ENCODE measurements at places on chromosomes 11 and 22.

DNA sequence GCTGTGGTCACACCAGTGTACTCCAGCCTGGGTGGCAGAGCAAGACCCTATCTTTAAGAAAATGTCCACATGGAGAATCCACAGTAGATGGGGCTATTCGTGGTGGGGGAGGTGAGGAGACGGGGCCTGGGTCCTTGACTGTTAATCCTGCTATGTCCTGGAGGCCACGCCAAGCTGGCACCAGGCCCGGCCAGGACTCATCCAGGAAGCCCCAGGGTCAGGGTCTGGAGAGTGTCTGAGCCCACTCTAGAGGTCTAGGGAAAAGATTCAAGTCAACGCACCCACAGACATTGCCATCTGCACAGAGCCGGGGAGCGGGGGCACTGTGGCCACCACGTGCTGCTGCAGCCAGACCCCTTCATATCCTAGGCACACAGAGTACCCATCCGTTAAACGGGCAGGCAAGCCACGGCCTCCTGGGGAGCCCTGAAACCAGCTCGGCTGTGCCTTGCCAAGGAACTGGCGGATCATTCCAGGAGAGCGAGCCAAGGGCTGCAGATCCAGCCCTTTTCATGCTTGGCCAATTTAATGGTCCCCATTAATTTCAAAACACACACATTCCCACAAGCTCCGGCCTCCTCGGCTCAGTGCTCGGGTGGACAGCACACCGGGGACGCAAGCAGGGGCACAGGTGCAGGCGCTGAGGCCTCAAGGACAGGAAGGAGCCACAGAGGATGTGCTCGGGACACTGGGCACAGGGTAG lies 24.7 kb downstream of the MACROD1 start:
- DNase-seq: no peak

GRCh38 chr22:17964156-17964555 lies 60.2 kb downstream of the MICAL3 start:
- DNase-seq: no peak

DNA sequence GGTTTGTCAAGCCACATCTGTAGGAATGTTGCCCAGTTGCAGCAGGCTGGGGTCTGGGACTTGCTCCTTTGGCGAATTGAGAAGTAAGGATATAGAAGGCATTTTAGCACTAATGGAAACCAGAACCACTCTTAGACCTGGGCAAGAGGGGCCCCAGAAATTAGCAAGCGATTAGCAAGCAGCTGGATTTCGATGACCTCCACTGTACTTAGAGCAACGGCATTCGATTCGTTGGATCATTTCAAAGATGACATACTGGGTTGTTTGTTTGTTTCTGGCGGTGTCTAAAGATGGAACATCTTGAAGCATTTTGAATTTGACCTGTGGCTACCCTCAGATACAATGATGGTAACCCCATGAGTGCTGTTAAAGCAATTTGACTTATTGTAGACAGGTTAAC lies 1.2 kb upstream of the CDPF1 start:
- no peak for DNase-seq

- no peak for DNase-seq
Measured at GRCh38 chr11:91086028-91086427, 863.2 kb upstream of the CHORDC1 start.

GRCh38 chr11:117633186-117633754 lies 163.7 kb downstream of the DSCAML1 start:
- no peak for DNase-seq

DNA sequence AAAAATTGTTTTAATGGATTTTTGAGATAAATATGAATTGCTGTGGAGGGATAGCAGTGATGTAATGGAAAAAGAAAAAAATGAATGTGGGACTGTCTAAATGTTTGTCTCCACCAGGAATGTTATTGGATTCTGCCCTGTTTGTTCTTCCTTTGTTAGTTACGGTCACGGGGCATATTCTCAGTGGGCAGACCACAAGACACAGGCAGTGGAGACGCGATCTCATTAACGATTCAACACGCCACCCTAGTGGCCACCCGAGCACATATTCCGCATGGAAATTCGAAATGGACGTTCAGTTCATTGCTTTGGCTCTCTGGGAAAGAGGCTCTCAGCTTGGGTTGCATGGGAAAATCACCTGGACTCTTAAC lies 151.8 kb upstream of the TTC12 start:
- no peak for DNase-seq

- peak; percentile 25 for DNase-seq
Measured at GRCh38 chr11:119056421-119056999, 495 bp downstream of the HYOU1 start.

DNA sequence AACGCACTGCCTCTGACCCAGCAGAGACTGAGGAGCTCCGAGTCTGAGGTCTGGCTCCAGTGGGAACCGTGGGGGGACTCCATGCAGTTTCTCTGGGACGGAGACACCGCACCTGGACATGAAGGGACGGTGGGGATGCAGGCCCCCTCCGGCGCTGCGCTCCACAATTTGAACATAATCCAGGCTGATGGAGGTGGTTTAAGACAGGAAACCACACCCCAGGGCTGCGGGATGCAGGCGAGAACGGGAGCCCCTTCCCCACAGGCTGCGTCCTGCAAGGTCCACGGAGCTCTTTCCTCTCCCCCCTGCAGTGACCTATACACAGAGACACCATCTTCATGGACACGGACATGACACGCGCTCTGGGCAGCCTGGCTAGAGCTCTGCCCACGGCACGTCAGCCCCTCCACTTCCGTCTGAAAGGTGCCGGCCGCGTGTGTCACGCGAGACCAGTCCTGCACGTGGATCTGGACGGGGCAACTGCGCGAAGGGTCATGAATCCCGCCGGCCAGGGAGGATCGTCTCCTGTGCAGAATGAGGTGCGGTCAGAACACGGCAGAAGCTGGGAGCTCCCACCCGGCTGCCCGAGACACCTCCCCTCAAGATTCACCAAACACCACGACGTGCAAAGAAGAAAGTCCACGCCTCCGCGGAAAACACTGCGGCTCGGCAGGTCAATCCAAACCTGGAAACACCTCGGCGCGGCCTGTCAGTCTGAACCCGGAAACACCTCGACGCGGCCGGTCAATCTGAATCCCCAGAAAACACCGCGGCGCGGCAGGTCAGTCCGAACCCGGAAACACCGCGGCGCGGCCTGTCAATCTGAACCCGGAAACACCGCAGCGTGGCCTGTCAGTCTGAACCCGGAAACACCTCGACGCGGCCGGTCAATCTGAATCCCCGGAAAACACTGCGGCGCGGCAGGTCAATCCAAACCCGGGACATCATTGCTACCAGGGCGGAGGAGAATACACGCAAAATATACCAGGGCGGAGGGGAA lies 212.4 kb downstream of the BRD1 start:
- DNase-seq: no peak

DNA sequence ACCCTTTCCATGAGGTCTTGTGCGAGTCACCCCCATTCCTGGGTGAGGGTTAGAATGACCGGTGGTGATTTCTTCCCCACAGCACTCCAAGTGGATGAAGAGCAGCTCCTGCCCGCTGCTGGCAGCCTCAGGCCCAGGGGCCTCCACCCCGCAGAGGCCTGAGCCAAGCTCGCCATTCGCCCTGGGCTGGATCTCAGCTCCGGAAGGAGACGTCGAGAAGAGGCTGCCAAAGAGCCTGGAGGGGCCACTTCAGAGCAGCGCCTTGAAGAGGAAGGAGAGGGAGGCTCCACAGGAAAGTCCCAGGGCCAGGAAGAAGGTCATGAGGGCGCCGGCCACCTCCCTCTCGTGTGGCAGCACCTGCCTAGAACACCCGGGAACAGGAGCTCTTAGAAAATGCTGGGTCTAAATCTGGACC lies 8.4 kb downstream of the SLC29A2 start:
- DNase-seq: no peak

GRCh38 chr11:117657794-117658193 lies 139.2 kb downstream of the DSCAML1 start:
- DNase-seq: no peak

DNA sequence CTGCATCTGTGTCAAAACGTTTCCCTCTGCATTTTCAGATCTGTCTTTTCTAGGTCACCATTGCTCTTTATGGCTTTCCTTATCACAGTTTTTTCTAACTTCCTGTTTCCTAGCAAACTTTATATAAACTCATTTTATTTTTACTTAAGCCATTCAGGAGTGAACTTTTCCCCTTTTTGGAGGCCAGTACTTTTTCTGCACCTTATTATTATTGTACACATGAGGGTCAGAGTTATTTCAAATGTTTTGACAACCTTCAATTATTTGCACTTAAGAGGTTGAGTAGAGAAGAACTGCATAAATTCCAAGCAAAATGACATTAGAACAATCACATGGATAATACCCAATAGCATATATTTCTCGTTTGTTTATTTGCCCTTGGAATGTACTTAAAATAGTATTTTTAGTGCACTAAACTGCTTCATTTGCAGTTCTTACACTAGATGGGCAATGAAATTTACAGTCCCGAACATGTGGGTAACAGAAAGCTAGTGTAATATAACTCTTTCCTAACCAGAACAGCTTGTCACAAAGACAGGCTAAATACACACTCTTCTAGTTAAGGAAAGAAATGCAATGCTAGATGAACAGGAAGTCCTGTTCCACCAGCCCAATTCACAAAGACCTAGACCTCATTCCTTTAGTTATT lies 79.5 kb downstream of the UBASH3B start:
- no peak for DNase-seq

DNA sequence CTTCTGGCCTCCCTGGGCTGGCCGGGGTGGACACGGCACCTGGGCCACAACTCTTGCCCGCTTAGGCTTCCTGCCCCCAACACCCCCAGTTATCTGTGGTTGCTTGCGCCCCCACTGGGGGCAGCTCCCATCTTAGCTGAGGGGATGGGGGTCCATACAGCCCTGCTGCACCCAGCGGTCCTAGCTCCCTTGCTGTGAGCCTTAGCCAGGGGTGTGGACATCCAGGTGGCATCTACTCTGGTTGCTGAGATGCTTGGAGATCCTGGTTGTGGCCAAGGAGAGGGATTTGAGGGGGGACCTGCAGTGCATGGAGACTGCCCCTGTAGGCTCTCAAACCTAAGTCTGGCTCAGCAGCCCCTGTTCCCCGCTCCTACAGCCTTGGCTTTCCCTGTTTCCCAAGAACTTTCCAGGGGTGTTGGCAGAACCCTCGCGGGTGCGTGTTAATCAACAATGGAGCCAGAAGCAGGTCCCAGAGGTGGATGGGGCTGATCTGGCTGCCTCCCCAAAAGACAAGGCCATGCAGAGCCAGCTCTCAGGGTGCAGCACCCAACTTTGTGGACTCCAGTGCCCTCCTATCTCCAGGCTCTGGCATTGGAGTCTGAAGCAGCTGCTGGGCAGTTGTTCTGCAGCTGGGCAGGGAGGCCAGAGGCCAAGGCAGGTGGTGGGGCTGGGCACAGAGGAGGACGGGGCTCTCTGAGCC lies 3.3 kb downstream of the KCNQ1 start:
- DNase-seq: no peak

GRCh38 chr22:47059076-47059475 lies 296.6 kb downstream of the TBC1D22A start:
- no peak for DNase-seq

GRCh38 chr11:9057888-9058287 lies 33.5 kb downstream of the SCUBE2 start:
- DNase-seq: no peak

DNA sequence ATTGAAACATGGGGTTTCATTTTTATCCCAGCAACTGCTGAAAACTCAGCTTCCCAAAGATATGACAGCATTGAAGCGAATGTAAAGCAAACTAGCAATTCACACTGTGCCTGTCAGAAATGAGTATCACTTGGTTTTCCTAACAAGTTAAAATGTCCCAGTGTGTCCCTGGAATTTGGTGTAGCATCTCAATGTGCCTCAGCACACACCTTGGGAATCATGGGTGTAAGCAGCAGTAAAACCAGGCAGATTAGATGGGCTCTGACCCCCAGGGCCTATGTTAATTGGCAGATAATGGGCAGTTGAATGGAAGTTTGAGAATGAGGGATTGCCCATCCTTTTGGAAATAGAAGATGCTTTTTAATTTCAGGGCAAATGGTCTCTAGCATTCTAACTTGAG lies 784.9 kb upstream of the LRRC4C start:
- DNase-seq: no peak

DNA sequence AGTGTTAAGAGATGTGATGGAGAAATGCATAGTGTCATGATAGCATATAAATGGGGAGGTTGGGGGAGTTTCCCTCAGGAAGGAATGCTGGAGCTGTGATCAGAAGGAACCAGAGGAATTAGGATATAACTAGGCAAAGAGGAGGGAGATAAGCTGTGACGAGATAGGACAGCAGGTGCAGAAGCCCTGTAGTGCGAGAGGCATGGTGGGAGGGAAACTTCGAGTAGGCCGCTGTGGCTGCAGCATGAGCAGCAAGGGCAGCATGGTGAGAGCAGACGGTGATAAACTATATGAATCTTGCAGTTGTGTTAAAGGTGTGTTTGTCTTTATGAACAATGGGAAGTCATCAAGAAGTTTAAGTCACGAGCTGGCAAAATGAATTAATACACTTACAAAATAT lies 109.9 kb downstream of the EMSY start:
- DNase-seq: no peak

DNA sequence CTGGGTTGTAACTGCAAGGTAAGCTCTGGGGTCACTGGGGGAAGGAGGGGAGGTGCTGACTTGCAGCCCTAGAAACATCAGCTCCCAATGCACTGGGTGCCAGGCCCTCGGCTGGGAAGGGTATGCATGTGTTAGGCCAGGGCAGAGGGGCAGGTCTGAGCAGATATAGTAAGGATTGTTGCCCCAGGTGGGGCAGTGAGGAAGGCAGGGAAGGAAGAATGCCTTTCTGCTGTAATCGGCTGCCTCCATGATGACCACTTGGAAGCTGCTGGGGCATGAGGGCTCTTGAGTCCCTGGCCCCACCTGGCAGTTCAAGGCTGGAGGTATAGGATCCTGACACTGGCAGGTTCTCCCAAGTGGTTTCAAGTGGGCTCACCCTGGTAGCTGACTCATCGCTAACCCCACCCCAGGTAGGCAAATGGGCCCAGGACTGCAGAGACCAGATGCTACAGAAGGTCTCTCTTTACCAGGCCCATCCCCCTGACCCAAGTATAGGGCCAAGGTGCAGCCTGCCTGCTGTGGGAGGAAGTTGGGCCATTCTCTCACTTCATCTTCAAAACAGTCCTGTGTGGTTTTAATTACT lies 56.7 kb downstream of the TIMP3 start:
- no peak for DNase-seq

- no peak for DNase-seq
Measured at GRCh38 chr11:91124363-91124762, 901.5 kb upstream of the CHORDC1 start.

DNA sequence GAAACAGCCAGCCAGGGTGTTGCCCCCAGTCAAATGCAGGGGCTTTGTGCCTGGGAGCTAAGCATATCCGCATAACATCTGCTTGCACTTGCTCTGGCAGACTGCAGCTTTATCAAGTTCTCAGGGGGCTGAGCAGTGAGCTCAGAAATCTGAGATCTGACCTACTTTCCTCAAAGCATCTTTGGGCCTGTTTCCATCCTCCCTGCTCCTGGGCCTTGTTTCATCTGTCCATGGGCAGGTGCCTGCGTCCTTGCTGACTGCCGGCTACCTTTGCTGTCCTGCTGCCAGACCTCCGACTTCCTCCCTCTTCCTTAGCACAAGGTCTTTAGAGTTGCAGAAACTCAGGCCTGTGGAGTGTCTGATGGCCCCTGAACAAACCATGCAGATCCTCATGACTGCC lies 131.2 kb upstream of the B3GAT1 start:
- no peak for DNase-seq
